ENCODE measurements at places on chromosomes 7 and 10.

DNA sequence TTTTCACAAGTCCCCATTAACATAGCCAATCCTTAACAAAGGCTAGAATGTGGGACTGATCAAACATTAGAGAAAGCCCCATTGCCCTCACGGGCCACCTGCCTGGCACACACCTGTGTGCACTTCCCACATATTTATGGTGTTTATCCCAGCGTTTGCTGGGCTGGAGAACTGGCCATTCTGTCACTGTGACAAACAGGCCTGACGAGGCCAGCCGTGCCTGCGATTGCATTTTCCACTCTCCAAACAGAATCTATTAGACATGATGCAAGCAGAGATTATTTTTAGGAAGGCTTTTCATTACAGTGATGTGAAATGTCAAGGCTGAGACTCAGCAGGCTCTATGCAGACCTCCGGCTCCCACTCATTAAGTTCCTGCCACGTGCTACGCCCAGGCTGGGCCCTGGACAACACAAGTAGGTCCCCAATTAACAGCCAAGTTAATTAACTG, 20.4 kb downstream of the PTPRN2 start:
- no peak for DNase-seq

GRCh38 chr10:69988094-69988493, 64.6 kb upstream of the MACROH2A2 start:
- no peak for DNase-seq

GRCh38 chr7:27316311-27316710, 73.7 kb downstream of the EVX1 start:
- DNase-seq, result no peak

DNA sequence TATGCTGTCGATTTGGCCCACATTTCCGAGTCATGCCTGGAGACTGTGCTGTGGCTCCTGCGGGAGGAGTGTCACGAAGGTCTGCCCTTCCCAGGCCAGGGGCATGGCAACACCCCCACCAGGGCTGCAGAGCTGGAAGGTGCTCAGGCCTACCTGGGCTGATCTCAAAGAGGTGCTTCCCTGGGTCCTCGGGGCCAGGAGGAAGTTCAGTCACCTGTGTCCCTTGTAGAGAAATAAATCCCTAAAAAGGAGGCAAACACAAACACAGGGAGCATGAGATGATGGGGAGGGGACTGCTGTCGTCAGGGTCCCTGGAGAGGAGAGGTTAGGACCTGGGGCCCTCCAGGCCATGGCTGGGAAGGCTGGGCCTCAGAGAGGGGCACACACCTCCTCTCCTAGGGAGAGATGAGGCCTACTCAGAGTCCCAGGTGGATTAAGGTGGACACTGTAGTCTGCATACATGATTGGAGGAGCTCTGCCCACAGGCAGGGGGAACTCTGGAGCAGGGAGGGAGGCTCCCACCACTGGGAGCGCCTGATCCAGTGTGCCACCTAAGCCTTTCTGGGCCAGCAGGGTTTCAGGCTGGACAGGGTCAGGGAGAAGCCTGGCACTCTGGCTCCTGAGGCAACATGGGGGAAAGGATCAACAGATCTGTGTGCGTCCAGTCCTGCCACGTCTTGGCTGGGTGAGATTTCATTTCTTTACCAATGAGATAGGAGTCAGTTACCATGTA, 49.4 kb downstream of the ARHGAP22 start:
- DNase-seq, result no peak

DNA sequence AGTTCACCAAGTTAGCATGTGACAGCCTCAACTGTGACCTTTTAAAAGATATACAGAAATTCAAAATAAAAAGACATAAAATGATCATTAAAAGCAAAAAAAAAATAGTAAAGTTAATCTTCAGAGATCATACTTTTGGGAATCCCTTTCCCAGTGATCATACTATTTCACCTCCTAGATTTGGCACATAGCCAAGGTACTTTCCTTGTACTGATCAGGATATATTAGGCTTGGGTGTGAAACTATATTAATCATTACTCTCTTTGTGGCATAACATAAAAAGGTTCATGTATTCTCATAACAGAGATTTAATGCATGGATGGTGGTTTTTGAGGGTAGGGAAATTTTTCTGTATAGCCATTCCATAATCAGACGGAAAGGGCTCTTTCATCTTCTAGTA, 109.6 kb upstream of the ZWINT start:
- no peak for DNase-seq

DNA sequence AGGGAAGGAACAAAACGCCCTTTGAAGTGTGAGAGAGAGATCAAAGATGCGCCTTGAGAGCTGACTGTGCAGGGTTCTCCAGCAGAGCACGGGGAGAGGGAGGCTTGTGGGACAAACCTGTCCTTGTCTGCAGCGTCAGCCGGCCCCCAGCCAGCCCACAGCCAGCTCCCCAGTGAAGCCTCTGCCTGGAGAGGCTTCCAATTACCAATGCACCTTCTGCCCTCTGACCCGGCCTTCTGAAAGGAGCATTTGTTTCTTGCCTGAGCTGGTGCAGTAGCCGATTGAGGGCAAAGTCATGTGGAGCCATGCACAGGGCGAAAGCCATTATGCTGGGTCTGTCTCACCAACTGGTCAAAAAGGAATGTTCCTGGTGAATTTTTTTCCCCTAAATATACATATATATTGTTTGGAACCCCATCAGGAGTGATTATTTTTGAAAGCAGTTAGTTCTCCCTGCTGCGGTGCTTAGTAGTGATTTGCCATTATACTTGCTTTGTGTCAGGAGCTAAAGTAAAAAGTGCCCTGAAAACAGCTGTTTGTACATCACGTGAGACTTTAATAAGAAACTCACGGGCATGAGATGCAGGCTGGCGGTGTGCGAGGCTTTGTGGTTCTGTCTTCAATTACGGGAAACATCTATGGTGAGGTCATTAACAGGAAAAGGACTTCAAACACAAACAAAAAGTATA, 268.6 kb downstream of the KLF6 start:
- no peak for DNase-seq

DNA sequence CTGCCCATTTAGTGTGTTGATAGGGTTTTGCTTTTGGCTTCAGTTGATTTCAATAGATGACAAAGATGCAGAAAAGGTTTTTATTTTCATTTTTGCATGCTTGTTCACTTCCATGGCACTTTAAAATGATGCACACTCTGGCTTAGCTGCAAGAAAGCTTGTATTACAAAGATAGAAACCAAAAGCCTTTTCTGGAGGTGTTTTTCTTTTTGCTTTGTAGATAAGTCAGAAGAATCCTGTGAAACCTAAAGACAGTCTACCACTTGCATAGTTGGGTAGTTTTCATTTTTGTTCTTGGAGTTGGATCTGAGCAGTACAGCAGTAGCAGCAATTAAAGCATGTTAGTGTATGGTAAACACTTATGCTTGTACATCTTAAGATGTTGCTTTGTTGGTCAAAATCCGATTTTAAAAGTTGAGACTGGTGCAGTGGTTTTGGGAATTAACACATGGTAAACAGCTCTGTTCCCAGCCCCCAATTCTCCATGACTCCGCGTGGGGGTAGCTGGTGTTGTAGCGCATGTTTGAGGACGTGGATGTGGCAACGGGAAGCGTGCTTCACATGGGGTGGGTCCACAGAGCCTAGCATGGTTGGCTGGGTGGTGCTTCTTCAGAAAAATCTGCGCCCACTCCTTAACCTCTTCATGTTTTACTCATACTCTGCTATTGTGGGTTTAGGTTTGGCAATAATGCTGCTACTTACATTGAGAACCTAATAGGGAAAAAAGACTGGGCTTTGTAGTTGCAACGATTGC, 19.8 kb downstream of the CCNY start:
- DNase-seq, result no peak

- peak; percentile 69 for DNase-seq
Observed at GRCh38 chr10:121910673-121911420, 17.0 kb downstream of the ATE1 start.

DNA sequence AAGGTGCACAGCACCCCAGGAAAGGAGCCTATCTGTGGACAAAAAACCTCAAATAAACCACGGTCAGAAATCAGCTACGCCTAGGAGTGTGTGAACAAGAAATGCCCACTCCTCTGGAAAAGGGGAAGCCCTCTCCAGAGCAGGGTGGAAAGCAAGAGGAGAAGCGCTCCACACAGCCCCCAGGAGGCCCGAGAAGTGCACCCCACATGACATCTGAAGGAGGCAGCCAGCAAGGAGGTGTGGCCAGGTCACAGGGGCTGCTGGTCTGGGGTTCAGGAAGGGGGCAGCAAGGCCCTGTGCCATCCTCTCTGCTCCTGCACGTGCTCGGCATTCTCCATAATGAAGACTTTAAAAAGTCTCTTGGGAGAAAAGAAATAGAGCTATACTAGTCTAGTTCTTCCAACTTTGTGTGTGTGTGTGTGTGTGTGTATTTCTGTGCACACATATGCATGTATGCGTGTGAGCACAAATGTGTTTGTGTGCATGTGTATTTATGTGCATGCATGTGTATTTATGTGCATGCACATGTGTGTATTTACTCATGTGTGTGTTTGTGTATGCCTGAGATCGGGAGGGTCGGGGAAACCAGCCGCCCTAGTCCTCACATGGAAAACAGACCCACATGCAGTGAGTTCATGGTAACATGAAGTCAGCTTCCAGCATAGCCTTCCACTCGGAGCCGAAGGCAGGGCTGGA, 76.5 kb downstream of the TNS3 start:
- DNase-seq, result no peak

DNA sequence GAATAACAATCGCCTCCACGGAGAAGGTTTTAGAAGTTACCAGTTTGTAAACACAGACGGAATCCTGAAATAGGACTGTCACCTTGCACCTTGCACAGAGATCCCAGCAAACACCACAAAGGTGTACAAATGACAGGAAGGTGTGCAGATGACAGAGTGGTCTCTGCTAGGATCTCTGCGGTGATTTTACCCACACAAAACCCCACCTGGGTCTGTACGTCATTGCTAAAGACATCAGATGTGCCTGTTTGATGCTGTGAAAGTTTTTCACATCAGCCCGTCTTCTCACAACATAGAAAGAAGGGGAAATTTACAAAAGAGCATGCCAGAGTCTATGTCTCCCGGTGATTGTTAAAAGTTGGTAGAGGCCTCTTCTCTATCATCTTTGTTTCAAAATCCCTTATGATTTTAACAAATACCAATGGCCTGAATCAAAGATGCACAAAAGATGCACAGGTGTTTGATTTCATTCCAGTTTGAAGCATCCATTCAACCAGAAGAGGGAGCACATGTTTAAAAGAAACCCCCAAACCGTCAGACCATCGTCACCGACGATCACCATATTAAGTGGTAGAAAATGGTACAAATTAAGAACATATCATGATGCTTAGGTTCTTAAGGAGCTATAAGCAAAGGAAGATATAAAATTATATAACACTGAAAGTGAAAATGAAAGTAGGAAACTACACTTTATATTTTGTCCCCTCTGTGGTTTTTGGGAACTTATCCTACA, 576.5 kb downstream of the PTPRN2 start:
- DNase-seq, result no peak

DNA sequence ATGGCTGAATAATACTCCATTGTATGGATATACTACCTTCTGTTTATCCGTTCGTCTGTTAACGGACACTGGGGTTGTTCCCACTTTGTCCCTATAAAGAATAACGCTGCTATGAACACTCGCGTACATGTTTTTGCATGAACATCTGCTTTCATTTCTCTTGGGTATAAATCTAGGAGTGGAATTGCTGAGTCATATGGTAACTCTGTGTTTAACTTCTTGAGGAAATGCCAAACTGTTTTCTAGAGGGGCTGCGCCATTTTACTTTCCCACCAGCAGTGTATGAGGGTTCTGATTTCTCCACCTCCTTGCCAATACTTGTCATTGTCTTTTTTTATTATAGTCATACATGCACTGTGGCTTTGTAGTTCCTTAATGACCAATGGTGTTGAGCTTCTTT, 20.6 kb upstream of the RASSF4 start:
- DNase-seq, result no peak

GRCh38 chr10:87603196-87603595, 56.5 kb upstream of the PAPSS2 start:
- no peak for DNase-seq

DNA sequence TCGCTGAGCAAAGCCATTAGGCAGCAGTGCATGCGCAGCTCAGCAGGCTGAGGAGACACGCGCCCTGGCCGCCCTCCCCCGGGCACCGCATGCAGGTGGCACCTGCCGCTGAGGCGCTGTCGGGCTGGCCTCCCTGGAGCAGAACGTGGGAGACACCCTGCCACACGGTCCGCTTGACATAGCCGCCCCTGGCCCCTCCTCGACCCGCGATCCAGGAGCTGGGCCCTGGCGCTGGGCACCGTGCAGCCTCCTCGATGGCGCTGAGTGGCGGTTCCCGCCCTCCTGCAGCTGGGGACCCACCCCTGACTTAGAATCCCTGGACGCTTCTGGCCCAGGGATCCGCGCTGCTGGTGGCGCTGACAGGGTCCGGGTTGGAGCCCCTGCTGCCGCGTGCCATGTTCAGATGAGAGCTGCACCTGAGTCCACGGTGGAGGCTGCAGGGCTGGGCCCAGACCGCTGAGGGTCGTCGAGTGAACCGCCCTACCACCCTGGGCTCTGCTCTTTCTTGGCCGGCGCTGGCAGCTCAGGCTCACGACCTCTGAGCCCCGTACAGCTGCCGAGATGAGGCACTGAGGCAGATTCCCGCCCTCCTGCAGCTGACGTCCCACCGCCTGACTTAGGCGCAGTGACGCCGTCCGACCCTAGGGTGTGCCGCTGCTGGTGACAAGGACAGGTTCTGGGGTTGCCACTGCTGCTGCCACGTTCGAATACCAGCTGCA, 116.8 kb downstream of the OR13A1 start:
- no peak for DNase-seq

- no peak for DNase-seq
Observed at GRCh38 chr10:101856626-101857025, 13.0 kb upstream of the KCNIP2 start.

All from epithelial cell of proximal tubule (primary cell).